ENCODE measurements at places on chromosomes 12 and 14.

DNA sequence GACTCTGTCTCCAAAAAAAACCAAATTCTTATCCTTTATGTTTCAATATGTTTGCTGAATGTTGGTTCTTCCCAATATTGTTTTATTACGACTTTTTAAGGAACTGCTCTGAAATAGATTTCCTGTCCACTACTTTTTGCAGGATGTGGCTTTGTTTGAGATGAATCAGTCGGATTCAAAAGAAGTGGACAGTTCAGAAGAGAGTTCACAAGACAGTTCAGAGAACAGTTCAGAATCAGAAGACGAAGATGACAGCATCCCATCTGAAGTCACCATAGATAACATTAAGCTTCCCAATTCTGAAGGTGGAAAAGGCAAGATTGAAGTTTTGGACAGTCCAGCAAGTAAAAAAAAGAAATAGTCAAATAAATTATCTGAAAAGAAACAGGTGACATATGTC, 8.2 kb downstream of the NOPCHAP1 start:
- DNase-seq = no peak

- DNase-seq = no peak
Observed at GRCh38 chr12:64286521-64286920, 64.4 kb upstream of the KICS2 start.

GRCh38 chr12:82527165-82527780, 159.4 kb upstream of the TMTC2 start:
- peak; percentile 40 for DNase-seq

DNA sequence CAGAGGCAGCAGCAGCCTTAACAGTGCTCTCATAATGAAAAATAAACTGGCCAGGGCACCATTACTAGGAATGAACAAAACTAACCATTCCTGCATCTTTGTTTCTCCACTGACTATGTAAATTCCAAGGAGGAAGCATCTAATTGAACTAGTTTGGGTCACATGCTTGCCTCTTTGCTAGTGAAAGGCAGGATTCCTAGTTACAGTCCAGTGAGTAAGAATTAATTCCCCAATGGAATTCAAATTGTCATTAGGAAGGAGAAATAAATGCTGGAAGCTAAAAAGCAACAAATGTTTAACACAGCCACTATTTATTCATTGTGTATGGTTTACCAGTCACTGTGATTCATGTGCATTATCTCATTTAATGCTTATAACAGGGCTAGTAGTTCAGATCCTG, 316.0 kb downstream of the CCDC91 start:
- no peak for DNase-seq

DNA sequence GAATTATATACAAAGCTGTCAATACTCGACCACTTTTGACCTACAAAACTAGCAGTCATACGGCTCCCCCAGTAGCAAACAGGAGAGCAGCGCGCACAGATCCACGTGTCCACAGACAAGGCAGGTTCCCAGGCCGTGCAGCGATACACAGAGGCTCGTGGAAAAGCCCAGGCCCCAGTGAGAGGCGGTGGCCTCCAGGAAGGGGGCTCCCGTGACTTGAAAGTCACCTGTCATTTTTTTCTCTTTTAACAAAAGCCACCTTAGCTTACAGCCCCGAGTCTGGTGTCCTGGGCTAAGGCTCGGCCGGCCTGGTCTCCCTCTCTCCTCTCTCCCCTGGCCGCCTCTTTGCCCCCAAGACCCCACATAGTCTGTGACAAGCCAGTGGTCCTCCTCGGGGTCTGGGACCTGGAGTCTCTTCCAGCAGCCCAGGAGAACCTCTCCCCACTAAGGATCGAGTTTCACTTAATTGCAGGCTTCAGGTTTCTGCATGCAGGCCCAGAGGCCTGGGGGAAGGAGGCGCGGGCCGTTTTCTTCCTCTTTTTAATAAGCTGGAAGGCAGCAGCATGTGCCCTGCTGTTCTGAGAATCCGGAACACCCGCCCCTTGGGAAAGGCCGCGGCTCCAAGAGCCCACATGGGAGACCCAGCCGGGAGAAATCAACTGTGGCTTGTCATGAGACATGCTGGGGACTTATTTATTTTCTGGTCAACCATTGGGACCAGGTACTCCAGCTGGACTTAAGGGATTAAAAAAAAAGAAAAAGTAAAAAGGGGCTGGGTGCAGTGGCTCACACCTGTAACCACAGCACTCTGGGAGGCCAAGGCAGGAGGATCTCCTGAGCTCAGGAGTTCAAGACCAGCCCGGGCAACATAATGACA, 15.9 kb downstream of the NCOR2 start:
- no peak for DNase-seq

DNA sequence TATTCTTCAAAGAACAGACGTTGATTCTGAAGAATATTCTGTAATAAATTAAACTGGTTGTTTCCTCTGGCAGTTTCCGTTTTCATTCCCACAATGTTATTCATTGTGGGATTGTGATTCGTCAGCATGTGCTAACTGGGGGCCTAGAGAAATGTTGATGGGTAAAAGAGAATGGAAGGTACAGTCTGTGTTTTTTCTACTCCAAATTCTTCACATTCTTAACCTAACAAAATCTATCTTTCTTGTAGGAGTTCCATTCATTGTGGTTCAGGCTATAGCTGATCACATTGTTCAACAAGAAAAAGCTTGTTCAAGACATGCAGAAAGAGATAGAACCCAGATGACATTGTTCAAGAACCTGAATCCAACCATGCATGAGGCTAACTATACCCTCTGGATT, 5.9 kb downstream of the CD163 start:
- no peak for DNase-seq

GRCh38 chr14:43983721-43984120, 523.4 kb downstream of the FSCB start:
- no peak for DNase-seq

- DNase-seq = no peak
Observed at GRCh38 chr14:97924922-97925613, 1127.9 kb downstream of the VRK1 start.

GRCh38 chr12:112992541-112993398, 14.5 kb downstream of the OAS2 start:
- DNase-seq = peak; percentile 74

GRCh38 chr14:92937051-92937937, 14.3 kb downstream of the CHGA start:
- DNase-seq = no peak

DNA sequence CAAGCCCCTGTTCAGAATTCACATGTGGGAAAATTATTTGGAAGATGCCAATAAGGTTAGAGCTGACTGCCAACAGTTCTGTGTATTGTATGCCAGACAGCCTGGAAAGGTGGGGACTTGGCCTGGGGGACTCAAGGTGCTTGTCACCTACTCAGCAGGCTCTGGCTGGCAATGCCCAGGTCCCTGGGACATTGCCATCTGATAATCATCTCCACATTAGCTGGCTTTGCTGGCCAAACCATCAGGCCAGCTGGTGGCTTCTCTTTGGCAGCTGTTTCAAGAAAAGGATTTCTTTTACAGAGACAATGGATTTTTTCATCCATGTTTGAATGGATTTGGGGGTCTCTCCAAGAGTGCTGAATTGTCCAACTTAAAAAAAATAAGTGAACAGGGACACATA, 165.2 kb downstream of the BRMS1L start:
- DNase-seq = no peak

- DNase-seq = no peak
Observed at GRCh38 chr12:122086641-122087285, 8.2 kb downstream of the MLXIP start.

DNA sequence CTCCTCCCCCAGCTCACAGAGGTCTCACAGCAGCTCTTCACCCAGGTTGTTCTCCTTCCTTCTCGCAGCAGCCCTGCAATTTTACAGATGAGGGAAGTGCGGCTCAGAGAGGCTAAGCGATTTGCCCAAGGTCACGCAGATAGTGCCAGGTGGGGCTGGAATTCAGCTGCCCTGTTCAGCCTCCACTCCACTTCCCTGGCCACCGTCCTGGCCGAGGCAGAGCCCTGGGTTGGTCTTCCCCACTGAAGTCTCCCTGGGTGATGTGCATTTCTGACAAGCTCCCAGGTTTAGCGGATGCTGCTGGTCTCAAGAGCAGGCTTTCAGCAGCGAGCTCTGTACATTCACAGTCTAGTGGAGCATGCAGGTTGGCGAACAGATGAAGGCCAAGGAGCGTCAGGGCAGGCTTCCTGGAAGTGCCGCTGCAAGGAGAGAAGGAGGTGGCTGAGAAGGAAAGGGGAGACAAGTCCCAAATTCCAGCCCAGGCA, 28.9 kb upstream of the EML1 start:
- DNase-seq = no peak

GRCh38 chr12:65560286-65560685, 264.0 kb upstream of the HMGA2 start:
- no peak for DNase-seq

DNA sequence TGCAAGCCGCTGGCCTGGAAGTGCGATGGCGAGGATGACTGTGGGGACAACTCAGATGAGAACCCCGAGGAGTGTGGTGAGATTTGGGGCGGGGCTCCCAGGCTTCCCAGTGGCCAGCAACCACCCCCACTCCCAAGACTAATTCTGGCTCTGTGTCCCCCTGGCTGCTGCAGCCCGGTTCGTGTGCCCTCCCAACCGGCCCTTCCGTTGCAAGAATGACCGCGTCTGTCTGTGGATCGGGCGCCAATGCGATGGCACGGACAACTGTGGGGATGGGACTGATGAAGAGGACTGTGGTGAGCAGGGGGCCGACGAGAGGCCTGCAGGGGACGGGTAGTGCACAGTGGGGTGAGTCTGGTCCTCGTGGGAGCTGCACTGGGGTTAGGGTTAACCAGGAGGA, 12.1 kb upstream of the NXPH4 start:
- DNase-seq = no peak

DNA sequence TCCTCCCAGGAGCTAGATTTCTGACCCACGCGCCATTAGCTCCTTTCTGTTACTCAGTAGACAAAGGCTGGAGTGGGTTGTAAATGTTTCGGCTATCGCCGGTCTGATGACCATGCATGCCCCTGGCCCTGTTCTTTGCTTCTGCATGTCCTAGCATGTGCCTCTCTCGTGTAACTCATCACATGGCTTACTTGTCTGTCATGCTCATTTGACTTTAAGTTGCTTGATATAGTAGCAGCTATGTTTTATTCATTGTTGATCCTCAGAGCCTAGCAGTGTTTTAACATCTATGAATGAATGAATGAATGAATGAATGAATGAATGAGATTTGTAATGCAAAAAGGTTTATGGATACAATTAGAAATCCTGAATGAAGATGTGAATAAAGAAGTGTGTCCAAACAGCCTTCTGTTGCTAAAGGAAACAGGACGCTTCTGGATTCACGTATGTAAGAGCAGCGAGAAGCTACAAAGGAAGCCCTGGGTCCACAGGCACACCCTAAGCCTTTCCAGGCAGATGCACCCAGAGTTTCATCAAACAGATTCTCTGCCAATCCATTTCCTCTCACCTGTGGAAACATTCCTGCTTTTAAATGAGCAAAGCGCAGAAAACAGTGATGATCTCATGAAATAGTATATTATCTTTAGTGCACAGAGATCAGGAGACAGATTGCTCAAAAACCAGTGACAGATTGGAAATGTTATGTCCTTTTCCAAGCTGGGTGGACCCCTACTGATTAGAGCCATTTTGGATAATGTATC, 3.4 kb downstream of the GSG1 start:
- no peak for DNase-seq

GRCh38 chr12:69961246-69961645, 136.2 kb downstream of the MYRFL start:
- no peak for DNase-seq

- no peak for DNase-seq
Observed at GRCh38 chr14:39868949-39869348, 436.7 kb upstream of the FBXO33 start.

DNA sequence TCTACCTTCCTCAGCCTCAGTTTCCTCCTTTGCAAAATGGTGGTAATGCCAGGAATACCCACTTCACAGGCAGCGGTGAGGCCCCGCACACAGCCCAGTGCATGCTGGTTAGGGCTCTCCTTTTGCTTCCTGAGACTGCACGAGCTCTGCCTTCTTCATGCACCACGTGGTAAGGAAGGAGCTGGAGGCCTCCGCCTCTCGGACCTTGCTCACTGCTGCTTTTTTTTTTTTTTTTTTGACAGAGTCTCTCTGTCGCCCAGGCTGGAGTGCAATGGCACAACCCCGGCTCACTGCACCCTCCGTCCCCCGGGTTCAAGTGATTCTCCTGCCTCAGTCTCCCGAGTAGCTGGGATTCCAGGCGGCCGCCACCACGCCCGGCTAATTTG, 18.1 kb downstream of the TAMALIN start:
- DNase-seq = peak; percentile 58

DNA sequence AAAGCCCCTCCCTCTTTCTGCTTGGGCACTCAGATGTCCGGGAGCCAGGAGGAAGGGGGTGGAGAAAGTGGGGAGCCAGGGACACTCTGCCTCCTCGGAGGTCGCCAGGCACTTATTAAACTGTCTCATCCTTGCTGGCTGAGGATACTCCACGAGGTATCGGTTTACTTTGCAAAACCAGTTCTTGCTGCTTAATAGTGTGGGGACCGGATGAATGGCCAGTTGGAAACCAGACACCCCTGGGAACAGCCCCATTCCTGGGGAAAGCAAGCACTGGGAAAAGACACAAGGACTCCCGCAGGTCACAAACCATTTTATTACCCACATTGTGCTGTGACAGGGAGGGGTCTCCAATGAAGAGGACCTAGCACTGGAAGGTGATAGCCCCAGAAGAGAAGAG, 34.2 kb downstream of the CCDC88C start:
- no peak for DNase-seq

GRCh38 chr14:90447720-90448497, 51.1 kb downstream of the CALM1 start:
- no peak for DNase-seq

DNA sequence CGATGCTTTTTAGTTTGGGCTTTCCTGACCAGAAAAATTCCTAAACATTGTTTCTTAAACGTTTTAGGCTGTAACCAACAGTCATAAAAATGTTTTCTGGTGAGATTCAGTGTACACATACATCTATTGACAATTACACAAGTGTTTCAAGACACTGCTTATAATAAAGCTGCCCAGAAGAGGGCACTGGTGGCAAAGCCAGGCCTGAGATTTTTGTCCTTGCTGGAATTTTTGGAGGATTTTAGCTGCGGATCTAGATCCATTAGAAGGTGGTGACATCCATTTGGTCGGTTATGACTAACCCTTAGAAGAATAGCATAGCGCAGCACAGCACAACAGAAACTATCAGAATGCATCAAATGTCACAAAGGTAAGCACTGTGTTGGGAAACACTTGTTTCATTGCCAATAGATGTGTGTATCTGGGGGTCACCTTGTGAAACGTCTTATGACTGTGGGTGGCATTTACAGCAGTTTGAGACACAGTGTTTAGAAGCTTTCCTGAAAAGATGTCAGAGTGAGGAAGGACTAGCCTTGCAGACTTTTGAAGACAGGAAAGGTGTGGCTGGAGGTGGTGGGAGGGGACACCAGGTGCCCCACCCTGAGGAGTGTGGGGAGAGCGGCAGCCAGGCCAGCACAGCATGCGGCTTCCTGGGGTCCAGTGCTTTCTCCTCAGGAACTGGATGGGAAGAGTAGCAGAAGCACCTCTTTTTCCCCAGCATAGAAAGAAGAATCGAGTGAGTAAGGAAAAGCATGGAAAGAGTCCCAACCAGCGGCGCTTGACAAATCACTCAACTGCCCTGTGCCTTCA, 54.7 kb upstream of the FKBP4 start:
- no peak for DNase-seq

- DNase-seq = no peak
Observed at GRCh38 chr14:68945190-68945584, 33.9 kb downstream of the ACTN1 start.

All from CD4-positive, alpha-beta T cell treated with Interferon alpha-2 for 1 hour (primary cell).